Activated CD8-positive, alpha-beta memory T cell treated with anti-CD3 and anti-CD28 coated beads for 4 hours (primary cell): ENCODE measurements at places on chromosomes 1 and 21.

- DNase-seq, result no peak
These were observed 172.9 kb downstream of the SDCCAG8 start for GRCh38 chr1:243428617-243429342.

GRCh38 chr1:147598621-147599361, 57.5 kb downstream of the BCL9 start:
- DNase-seq, result no peak

DNA sequence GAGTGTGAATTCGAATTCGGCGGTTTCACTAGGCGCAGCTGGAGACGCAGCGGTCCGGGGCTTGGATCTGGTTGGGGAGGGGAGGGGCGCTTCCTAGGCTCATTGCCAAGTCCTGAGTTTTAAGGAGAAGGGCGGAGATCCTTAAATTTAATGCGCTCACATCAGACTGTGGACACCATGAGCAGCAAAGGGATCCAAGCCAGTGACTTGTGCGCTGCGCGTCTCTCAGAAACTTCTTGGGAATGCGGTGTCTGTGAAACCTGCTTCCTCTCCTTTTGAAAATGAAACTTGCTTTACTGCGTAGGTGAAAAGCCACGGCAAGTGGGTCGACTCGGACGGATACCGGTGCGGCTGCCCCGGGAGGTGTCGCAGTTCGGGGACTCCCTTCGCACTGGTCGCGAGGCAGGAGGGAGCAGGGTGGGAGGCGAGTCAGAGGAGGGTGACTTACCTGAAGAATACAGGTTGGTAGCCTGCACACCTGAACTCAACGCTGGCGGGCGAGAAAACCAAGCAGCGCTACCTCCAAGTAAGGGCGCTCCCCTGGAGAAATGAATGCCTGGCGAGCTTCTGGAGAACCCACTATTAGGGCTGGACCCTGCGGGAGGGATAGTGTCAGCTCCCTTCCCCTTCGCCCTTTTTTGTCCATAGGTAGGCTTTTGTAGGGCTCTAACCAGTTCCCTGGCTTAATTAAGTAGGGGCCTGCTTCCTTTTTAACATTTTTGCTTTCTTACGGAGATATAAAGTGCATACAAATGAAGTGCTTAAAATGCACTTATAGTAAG, 992 bp downstream of the TENT5C start:
- peak; percentile 29 for DNase-seq

DNA sequence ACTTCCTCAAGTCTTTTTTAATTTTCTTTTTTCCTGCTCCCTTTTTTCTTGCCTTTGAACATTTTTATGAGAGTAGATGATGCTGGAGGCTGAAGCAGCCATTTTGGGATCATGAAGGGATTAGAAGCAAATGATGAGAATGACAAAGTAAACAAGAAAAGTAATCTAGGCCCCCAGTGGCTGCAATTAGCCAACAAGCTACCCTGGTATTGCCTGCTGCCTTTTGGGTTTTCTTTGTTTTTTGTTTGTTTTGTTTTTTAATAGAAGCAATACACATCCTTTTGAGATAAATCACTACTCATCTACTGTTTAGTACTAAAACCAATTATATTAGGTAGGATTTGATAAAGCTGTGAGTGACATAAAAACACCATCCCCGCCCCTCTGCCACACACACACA, 280.7 kb upstream of the ADGRL2 start:
- DNase-seq, result no peak

DNA sequence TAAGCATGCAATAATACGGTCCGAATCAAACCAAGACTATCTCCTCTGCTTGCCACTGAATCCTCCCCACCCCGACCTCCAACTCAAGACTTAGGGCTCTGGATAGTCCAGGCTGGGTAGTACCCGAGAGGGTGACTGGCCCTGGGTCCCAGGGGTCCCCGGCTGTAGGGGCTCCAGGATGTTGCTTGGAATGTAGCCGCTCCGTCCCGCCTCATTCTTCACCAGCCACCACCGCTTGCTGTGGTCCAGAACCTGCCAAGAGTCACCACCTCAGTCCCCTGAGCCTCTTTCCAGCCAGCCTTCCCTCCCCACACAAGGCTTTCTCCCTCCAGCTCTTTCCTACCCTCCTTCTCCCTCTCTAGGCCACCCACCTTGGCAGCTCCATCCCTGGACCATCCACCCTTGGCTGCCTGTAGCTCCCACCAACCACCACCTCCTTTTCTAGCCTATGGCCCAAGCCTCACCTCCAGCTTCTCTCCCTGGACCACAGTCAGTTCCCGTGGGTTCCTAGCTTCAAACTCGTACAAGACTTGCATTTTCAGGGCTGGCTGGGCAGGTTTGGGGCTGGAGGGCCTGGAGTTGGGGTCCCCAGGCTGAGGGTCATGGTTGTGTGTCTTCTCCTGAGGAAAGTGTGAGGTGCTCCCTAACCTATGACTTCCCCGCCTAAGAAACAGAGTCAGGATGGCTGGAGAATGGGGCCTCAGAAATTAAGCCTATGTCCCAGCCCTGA, 10.9 kb upstream of the GSTM3 start:
- no peak for DNase-seq

DNA sequence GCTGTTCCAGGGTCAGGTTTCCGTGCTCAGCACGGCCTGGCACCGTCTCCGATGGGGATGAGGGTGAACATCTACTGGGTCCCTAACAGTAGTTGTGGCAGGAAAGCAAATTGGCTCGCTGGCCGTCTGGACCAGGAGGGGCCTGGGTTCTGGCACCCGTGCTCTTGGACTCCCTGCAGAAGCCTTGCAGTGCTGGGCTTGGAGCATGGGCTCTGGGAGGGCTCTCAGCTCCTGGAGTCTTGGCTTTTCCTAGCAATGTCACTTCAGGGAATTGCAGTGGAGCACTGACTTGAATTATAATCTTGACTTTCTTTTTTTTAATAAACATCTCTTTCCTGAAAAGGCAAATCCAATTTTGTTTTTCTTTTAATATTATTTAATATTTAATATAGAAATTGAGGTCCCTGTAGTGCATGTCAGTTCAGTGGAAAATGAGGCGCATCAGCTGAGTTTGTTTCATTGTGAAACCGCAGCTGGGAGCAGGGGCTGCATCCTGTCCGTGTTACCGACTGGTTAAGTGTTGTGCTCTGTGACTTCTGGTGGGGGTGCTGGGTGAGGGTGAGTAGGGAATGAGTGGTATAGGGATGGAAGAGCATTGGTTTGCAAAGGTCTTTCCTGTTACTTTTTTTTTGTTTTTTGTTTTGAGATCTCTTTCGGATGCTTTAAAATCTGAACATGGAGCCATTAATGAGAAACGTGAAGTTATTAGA, 64.1 kb downstream of the PEX14 start:
- DNase-seq, result no peak

DNA sequence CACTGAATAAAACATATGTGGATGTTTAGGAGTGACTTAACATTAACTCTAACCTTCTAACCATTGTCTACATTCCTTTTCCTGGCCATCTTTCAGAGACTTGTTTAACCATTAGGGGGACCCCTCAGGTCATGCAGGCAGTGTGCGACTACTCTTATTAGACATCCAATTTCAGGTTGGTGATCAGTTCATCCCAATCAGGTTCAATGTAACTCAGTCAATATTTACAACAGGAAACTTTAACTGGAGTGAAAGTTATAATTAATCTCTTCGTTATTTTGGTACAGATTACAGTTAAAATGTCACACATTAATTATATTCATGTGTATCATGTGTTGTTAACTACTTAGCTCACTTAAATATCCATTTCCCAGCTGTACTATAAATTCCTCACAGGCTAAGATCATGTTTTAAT, 68.8 kb upstream of the RGS1 start:
- no peak for DNase-seq

- peak; percentile 93 for DNase-seq
These were observed at the start of gene ELAPOR1 for GRCh38 chr1:109113590-109114341. ELAPOR1 (plus strand) TSS chr1:109114115; CDS start chr1:109114184, 69 bp downstream.

GRCh38 chr21:29224006-29224405, 74.7 kb upstream of the BACH1 start:
- no peak for DNase-seq

GRCh38 chr1:216045400-216045799, 377.8 kb downstream of the USH2A start:
- DNase-seq, result no peak

- DNase-seq, result no peak
These were observed 1.2 kb downstream of the ATP2B4 start for GRCh38 chr1:203627851-203628200.

DNA sequence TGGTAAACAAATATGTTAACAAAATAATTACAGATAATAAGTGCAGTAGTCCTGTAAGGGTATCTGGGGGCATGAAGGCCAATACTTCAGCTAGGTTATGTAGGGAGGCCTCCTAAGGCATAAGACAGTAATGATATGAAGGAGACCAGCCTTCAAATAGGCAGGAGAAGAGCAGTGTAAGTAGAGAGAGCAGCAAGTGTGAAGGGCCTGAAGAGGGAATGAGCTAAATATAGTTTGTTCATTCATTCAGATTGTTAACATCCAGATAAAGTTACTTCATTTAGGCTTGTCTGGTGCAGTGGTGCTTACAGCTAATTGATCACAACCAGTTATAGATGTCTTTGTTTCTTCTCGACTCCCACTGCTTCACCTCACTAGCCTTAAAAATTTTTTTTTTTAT, 71.1 kb downstream of the EPB41 start:
- DNase-seq, result no peak

DNA sequence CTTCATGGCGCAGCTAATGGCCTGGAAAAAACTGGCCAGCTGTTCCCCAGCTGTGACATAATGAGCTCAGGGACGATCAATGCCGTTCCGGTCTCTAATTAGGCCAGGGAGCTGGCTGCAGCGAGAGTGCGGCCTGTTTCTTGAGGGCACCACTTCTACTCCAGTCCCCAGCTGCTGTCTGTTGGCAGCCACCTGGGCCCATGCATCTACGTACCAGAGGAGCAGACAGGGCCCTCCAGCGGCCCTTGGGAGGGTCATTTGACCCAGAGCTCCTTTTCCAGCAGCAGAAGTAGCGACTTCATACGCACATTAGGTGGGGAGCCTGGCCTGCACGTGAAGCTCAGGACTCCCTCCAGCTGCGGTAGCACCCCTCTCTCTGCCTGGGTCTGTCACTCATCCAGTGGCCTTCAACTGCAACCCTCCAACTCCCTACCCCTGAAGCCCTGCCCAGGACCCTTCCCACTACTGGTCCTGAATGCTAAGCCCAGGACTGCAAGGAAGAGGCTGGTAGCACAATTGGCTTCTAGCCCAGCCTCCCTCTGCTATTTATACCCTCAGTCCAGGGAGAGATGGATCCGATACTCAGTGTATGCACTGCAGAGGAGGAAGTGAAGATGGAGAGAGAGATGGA, 9.1 kb upstream of the GPR61 start:
- no peak for DNase-seq

GRCh38 chr1:9395018-9395417, 102.3 kb downstream of the SPSB1 start:
- DNase-seq, result no peak

GRCh38 chr21:16841975-16842695, 670.7 kb upstream of the CXADR start:
- no peak for DNase-seq

DNA sequence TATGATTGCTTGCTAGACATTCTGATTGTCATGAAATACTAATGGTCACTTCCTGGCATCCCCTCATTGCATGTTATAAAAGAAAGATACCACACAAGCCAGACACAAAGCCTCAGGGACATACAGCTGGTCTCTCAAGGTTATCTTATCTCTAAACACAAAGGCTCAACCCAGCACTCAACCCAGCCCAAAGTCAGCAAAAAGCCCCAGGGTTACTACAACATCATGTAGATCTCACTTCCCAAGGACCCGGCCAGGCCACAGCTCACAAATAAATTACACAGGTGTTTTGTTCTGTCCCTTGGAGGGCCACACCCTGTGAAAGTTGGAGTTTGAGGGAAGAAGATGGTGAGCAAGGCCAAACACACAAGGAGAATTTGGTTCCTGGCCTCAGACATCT, 109.7 kb upstream of the BARHL2 start:
- no peak for DNase-seq

DNA sequence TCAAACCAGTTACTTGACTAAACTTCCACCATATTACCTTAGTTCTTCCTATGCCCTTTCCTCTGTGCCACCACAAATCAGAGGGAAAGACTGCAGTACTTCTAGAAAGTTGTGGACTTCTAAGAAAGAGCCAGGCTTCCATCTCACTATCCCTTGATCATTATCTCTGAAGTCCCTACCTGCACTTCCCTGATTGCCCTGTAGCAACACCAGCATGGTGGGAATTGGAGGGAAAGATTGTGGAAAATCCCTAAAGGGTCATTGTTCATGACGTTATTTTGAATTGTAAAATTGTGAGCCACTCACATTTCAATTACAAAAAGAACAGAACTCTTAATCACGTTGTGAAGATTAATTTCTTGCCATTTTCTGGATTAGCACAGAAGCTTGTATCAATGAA, 23.4 kb upstream of the KIAA1614 start:
- no peak for DNase-seq

DNA sequence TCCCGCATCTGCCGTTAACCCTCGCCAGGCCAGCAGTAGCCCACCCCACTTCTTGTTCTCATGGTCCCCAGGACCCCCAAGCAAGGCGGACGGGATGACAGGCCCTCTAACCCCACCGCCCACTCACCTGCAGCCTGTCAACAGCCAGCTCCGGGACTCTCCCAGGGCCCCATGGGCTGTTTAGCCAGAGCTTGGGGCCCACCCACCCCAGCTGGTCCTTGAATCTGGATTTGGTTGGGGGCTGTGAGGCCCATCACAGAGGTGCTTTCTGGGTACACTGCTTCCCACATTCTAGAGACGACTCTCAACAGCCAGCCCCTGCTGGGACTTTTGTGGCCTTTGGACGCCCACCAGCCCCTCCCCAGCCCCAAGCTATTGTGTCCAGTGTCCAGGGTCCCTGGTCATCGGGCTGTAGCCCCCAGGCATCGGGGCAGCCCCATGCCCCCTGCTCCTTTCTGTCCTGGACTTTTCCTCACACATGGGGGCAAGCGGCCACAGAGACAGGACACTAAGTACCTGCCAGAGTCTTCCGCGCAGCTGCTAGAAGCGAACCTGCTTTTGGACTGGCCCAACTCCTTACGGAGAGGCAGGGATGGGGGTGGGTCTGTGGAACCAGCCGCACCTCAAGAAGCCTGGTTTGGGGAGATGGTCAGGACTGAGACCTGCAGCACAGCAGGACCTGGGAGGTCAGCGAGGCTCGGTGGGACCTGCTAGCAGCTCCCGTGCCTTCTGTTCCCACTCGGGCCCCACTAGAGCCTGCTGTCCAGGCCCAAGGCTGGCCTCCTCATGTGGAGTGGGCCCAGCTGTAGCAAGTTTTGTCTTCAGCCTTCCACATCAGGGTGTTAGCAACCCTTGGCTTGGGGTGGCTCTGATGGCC, 208.1 kb upstream of the VAMP3 start:
- no peak for DNase-seq

DNA sequence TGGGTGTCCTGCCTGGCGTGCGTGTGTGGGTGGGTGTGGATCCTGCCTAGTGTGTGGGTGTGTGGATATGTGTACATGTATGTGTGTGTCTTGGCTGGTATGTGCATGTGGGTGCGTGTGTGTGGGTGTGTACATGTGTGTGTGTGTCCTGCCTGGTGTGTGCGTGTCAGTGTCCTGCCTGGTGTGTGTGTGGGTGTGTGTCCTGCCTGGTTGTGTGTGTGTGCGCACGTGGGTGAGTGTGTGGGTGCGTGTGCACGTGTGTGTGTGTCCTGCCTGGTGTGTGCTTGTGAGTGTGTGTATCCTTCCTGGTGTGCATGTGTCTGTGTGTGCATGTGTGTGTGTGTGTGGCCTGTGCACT, 60.1 kb downstream of the PRDM16 start:
- DNase-seq, result no peak
